ENCODE measurements at places on chromosomes 12 and 14. TPM values are rescaled to one million over a fixed set of nuclear protein-coding genes. Genes with fewer than 3 reads are reported as not detected.

DNA sequence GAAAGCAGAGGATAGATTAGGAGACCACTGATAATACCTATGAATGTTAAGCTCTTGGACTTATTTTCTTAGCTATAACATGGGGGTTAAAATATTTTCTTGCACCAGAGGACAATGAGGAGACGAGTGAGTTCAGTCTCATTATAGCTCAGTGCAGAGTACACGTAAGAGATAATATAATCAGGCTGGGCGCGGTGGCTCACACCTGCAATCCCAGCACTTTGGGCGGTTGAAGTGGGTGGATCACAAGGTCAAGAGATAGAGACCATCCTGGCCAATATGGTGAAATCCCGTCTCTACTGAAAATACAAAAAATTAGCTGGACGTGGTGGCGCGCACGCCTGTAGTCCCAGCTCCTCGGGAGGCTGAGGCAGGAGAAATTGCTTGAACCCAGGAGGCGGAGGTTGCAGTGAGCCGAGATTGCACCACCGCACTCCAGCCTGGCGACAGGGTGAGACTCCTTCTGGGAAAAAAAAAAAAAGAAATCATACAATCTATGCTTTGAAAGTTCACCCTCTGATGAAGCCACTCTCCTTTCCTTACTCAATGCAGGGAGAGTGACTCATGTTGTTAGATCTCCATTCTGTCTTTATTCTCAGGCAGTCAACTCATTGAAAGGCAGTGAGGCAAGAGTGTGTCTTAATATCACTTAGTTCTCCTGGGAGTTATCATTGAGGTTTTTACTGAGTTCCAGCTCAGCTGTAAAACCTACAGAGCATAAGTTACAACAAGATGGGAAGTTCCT is 134.2 kb downstream of the SYNE2 start:
- no peak overlapping the region for H3K4me3 ChIP-seq
- H3K27me3 ChIP-seq, result no peaks in the 10 kb centered on the region
- no peak overlapping the region for H3K27ac ChIP-seq
- peaks cover 51% of the 10 kb centered on the region for H3K36me3 ChIP-seq
- no peaks in the 10 kb centered on the region for H3K4me1 ChIP-seq

PELI2 gene
- 2.0 TPM for total RNA-seq

DNA sequence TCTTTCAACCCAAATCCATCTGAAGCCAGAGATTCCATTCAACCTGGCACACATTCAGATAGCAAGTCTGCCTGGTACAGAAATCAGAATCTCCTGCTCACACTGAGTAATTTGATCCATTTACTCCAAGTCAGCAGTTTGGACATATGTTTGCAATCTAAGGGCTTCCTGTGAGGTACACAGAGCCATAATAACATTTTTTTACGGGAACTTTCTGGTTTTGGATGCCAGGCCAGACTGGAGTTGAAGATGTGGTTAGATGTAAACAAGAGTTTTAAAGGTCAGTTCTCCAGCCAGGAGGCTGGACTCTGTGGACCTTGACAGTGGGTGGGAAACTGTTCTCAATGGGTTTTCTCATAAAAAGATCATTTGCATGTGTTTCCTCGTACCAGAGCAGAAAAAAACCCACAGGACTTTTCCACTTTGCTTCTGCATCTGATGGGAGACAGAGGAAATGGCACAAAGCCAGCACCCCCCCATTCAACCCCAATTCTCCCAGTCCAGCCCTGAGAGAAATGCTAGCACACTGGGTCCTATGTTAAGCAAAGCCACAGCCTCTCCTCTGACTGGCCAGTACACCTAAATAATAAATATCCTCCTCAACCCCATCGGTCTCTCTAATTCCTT is 17.7 kb upstream of the TSPAN11 start:
- H3K27ac ChIP-seq, result peak overlapping the region; percentile 50
- H3K4me3 ChIP-seq, result no peak overlapping the region
- peaks cover 11% of the 10 kb centered on the region for H3K4me1 ChIP-seq
- H3K36me3 ChIP-seq, result no peaks in the 10 kb centered on the region

CACNA2D4 gene
- total RNA-seq, result 1.2 TPM

TMEM63C gene
- total RNA-seq, result 0.63 TPM

- H3K27me3 ChIP-seq, result no peaks in the 10 kb centered on the region
- peaks cover 7% of the 10 kb centered on the region for H3K4me1 ChIP-seq
- H3K27ac ChIP-seq, result no peak overlapping the region
- no peak for DNase-seq
- H3K36me3 ChIP-seq, result no peaks in the 10 kb centered on the region
Measured at GRCh38 chr14:85239791-85240190, 290.2 kb upstream of the FLRT2 start.

GRCh38 chr14:95185033-95185766 is 27.9 kb upstream of the DICER1 start:
- peaks cover 72% of the 10 kb centered on the region for H3K4me1 ChIP-seq
- H3K36me3 ChIP-seq, result peaks cover 6% of the 10 kb centered on the region
- H3K27me3 ChIP-seq, result peaks cover 23% of the 10 kb centered on the region
- peak overlapping the region; percentile 86 for H3K27ac ChIP-seq
- peak overlapping the region; percentile 20 for H3K4me3 ChIP-seq

DNA sequence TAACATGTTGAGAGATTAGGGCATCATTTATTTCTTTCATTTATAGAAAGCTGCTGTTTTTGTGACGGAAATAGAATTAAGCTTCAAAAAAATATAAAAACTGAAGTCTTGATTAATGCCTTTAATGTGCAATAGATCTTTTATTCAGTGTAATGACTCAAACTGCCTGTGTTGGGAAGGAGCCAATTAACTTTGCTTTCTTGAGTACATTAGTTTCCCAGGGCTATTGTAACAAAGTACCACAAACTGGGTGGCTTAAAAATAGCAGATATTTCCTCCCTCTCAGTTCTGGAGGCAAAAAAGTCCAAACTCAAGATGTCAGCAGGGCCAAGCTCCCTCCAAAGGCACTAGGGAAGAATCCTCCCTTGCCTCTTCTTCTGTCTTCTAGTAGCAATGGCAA is 36.6 kb downstream of the EID3 start:
- no peak for DNase-seq
- H3K36me3 ChIP-seq, result peaks cover 86% of the 10 kb centered on the region
- no peak overlapping the region for H3K4me3 ChIP-seq
- no peaks in the 10 kb centered on the region for H3K27me3 ChIP-seq

- H3K4me1 ChIP-seq, result peaks cover 19% of the 10 kb centered on the region
- no peaks in the 10 kb centered on the region for H3K36me3 ChIP-seq
- H3K4me3 ChIP-seq, result no peak overlapping the region
- no peak for DNase-seq
Measured at GRCh38 chr12:114955414-114956014, 271.5 kb upstream of the TBX3 start.

DNA sequence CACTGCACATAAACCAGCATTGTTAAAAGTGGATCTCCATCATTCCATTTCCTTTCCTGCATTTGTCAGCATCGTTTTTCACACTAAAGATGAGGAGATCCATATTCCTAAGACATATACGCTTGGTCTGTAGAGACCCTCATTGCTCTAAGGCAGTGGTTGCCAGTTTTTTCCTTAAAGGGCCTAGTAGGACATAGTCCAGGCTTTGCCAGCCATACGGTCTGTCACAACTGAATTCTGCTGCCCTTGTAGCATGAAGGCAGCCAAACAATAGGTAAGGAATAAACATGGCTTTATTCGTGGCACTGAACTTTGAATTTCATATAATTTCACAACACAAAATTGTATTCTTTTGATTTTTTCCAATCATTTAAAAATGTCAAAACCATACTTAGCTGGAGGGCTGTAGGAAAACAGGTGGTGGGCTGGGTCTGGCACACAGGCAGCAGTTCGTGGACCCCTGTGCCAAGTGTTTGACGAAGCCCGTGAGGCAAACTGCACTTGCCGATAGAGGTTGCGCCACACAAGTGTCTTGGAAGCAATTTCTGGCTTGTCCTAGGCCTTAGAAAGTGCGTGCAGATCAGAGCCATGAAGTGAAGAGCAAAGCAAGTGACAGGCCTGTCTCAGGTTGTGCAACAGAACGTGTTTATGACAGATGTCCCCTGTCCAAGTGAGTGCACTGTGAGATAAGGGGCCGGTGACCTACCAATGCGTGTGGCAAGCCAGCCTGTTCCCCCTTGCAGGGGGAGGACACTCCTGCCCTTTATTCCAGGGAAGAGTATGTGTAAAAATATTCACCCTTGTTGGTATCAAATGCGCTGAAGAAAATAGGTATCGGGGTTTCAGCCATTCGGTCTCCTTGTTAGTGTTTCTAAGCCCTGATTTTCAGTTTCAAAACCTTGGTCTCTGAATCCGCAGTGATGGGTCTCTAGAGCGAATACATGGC is 916 bp upstream of the CHPT1 start:
- peaks cover 59% of the 10 kb centered on the region for H3K4me1 ChIP-seq
- no peaks in the 10 kb centered on the region for H3K27me3 ChIP-seq
- peak overlapping the region; percentile 99 for H3K27ac ChIP-seq
- H3K36me3 ChIP-seq, result no peaks in the 10 kb centered on the region
- DNase-seq, result peak; percentile 70
- peak overlapping the region; percentile 89 for H3K4me3 ChIP-seq

DNA sequence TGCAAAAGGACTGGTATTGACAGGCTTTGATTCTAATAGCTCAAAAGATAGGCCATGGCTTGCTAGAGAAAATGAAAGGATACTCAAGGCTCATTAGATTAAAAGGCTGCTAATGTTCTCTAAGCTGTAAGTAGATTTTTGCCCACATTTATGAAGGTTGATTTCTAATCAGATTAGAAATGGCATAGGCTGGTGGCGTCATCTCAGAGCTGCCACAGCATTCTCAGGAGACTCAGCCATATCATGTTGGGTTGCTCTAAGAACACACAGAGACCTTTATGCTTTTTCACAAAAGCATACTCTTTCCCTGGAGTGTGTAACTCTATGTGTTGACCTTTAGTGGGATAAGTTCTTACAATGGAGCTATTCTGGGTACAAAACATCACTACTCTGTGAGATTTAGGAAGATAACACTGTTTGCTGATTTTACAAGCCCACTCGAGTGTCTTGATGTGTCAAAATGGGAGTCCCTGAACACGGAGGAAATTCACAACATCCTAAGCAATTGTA is 576.0 kb downstream of the NRXN3 start:
- no peaks in the 10 kb centered on the region for H3K27me3 ChIP-seq
- H3K27ac ChIP-seq, result no peak overlapping the region
- DNase-seq, result no peak
- no peak overlapping the region for H3K4me3 ChIP-seq
- no peaks in the 10 kb centered on the region for H3K4me1 ChIP-seq

POTEG gene
- total RNA-seq, result not detected

GRCh38 chr14:52131640-52132320 is 62.9 kb upstream of the NID2 start:
- peak; percentile 65 for DNase-seq
- H3K27me3 ChIP-seq, result no peaks in the 10 kb centered on the region
- H3K36me3 ChIP-seq, result no peaks in the 10 kb centered on the region
- H3K4me1 ChIP-seq, result peaks cover 18% of the 10 kb centered on the region
- no peak overlapping the region for H3K4me3 ChIP-seq

GRCh38 chr14:55688566-55688965 is 108.6 kb downstream of the KTN1 start:
- H3K27me3 ChIP-seq, result no peaks in the 10 kb centered on the region
- H3K4me1 ChIP-seq, result peaks cover 9% of the 10 kb centered on the region
- H3K27ac ChIP-seq, result no peak overlapping the region
- peaks cover 36% of the 10 kb centered on the region for H3K36me3 ChIP-seq

RBMS2 gene
- total RNA-seq, result 33.2 TPM

DNA sequence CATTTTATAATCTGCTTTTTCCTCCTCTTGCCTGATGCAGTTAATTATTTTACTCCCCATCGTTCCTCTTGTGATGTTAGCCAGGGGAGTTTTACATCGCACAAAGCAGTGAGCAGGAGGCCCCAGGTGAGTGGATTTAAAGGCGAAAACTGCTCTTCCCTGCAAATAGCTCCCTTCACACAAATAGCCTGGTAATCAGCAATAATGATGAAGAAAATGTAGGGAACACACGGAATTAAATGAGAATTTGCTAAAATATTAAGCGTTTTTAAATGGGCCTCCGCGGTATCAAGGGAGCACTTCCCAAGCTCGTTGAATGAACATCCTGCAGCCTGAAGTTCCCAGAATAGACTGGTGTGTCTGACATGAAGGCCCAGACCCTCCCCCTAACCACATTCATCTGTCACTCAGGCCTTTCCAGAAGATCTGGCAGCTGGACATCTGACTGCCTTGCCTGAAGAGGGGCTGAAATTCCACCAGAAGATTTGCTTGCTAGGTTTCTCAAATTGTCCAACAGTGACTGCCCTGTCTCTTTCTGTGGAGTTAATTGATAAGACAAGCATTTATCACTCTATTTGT is 127.2 kb downstream of the CCDC60 start:
- H3K27ac ChIP-seq, result no peak overlapping the region
- H3K27me3 ChIP-seq, result no peaks in the 10 kb centered on the region
- no peak overlapping the region for H3K4me3 ChIP-seq
- H3K36me3 ChIP-seq, result no peaks in the 10 kb centered on the region
- peaks cover 4% of the 10 kb centered on the region for H3K4me1 ChIP-seq
- no peak for DNase-seq

DNA sequence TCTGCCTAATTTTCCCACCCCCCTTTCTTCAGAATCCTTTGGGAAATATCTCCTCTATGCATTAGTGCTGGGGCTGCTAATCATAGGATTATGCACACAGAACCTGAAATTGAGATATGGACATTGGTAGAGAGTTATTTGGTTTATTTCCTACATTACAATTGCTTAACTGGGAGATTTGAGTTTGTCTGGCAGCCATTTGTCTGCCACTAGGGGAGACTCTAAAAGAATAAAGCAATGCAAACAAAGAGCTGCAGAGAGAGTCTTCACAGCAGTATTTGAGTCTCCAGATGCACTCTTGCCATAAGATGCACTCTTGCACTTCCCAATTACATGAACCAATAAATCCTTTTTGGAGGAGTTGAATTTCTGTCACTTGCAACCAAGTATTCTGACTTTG is 12.0 kb upstream of the PCNX4 start:
- H3K27me3 ChIP-seq, result no peaks in the 10 kb centered on the region
- no peak overlapping the region for H3K4me3 ChIP-seq
- H3K36me3 ChIP-seq, result peaks cover 4% of the 10 kb centered on the region
- no peak overlapping the region for H3K27ac ChIP-seq
- H3K4me1 ChIP-seq, result no peaks in the 10 kb centered on the region

NXPH4 gene
- 0.44 TPM for total RNA-seq
